ENCODE measurements at places on chromosomes 2 and 18. TPM values are rescaled to one million over a fixed set of nuclear protein-coding genes. Genes with fewer than 3 reads are reported as not detected.

GRCh38 chr2:201707753-201708152, 9.3 kb upstream of the MPP4 start:
- DNase-seq, result no peak

DNA sequence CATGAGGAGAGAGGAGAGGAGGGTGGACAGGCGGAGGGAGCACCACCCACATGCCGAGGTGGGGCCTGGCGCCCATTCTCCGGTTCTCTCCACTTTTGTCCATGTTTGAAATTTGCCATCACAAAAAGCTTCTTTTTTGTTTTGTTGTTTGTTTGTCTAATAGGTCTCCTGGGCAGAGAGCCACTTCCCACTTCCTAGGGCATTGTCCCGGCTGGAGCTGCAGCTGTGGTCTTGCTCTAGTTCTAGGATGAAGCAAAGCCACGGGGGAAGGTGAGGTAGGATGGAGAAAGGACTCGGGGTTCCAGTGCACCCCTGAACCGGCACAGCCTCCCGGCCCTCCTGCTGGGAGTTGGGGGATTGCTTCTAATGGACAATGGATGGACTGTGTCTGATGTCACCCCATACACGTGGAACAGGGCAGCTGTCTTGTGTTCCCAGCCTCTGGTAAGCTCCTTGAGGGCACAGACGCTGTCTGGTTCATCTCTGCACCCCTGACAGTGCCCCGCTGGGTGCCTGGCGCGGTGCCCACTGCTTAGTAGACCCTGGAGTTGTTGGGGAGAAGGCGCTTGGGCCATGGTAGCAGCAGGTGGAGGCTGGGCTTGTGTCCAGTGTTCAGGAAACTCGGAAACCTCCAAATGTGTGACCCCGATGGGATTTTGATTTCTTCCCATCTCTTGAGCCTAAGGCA, 278.4 kb downstream of the NDUFA10 start:
- no peak for DNase-seq

GRCh38 chr18:63160172-63160995, 159.2 kb downstream of the BCL2 start:
- DNase-seq, result no peak

Gene ALS2
- 24.7 TPM for total RNA-seq

GRCh38 chr18:10754128-10754527, 228.3 kb downstream of the NAPG start:
- DNase-seq, result no peak

GRCh38 chr2:60042023-60042422, 511.4 kb downstream of the BCL11A start:
- no peak for DNase-seq

Gene PPP3R1
- total RNA-seq, result 54.5 TPM

GRCh38 chr18:32258148-32258547, 68.3 kb downstream of the MEP1B start:
- DNase-seq, result no peak

Gene TSPYL6
- not detected for total RNA-seq

- DNase-seq, result no peak
These were observed 216.4 kb downstream of the ANKRD30B start for GRCh38 chr18:14964406-14964805.

DNA sequence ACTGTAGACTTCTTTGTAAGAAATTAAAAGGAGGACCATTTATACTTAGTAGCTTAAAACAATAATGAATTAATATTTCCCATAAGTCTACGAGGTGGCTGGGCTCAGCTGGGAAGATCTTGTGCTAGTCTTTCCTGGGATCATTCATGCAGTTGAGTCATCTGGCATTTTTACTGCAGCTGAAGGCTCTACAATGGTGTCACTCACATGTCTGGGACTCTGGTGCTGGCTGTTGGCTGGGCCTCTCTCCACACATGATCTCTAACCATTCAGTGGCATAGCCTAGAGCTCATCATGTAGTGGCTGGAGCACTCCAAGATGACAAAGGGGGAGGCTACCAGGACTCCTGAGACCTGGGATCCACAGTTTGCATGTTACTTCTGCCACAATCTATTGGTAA, 35.5 kb downstream of the CLASP1 start:
- no peak for DNase-seq

DNA sequence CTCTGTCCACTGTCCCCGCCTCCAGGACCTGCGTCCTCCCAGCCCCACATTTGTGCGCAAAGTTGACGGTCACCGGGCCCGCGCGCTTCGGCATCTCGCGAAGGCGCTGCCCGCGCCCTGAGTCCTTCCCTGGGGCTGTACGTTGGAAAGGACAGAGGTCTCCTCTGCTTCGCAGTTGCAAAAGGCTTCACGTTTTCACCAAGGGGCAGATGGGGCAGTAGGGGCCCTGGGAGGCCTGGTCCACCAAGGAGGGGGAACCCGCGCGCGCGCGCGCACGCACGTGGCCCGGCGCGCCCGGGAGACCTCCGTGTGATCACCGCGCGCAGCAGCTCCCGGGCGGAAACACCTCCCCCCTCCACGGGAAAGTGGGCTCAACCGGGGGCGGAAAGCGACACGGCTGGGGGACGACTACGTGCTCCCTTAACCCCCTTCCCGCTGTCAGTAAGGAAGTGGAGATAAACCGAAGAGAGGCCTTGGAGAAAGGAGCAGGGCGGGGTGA, 21.9 kb downstream of the TEX44 start:
- peak; percentile 64 for DNase-seq

DNA sequence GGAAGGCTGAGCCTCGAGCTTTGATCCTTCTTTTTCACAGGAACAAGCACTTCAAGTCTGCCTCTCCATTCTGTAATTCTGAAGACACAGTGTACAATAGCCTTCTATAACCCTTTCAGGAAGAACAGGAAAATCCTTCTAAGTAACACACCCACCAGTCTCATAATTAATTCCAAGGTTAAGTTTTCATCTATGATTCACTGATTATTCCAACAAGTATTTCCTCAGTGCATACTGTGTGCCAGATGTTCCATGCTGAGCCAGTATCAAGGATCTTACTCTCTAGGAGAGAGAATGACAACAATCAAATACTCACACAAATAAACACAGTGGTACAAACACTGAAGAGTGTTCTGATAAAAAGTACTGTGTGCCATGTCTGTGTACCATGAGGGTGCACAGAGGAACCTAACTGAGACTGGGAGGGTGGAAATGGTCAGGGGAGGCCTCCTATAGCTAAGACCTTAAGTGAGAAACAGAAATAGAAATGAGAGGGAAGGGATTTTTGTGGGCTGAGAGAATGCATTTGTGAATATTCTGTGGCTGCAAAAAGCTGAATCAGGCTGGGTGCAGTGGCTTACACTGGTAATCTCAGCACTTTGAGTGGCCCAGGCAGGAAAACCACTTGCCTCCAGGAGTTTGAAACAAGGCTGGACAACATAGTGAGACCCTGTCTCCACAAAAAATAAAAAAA, 7.3 kb upstream of the MTLN start:
- no peak for DNase-seq

DNA sequence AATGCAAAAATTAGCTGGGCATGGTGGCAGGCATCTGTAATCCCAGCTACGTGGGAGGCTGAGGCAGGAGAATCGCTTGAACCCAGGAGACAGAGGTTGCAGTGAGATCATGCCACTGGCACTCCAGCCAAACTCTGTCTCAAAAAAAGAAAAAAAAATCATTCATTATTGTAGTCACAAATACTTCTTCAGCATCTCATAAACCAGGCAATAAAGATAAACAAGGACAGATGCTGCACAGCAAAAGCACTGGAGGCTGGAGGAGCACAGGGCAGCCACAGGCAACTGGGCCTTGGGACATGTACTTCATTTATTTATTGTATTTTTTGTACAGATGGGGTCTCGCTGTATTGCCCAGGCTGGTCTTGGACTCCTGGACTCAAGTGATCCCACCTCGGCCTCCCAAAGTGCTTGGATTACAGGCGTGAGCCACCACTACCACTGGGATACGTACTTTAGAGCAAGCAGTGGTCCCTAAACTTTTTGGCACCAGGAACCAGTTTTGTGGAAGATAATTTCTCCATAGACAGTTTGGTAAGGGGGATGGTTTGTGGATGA, 16.8 kb upstream of the MAT2A start:
- no peak for DNase-seq

DNA sequence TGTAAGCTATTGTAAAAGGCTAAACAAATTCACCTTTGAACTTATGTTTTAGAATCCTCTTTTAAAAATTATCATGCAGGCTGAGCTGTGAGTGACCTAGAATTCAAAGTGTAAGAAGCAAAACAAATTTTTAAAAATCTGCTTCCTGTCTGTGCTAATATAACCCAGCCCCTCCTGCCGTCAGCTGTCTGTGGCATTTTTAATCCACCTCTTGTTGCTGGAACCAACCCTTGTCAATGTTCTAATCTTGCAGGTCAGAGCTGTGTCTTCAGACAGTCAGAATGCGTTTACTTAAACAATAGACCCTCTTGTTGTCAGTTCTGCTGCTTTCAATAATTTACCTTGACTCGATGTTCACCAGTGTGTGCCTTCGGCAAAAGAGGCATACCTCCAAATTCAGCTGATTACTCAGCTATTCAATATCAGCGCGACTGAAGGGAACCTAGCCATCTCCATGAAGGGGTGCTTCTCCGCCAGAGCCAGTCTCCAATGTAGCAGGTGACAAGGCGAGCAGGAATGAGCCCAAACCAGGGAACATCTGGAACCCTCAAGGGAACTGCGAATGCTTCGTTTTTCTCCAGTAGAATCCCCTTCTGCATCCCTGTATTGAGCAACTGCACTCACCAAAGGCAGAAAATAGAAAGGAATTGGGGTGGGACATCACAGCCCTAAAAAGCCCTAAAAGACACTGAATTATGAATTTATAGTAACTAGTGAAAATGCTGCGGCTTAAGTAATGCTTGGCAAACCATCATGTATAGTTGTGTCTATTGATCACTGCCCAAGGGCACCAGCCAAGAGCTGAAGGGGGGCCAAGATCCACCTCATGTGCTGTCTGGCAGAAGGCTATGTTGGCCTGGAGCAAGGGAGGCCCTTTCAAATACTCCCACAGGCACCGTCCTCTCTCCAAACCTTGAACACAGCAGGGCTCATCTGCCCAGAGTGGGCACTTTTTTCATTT, 62.5 kb downstream of the LYPD6B start:
- DNase-seq, result no peak

GRCh38 chr2:46001741-46002506, 295.3 kb upstream of the EPAS1 start:
- no peak for DNase-seq

Gene GAREM2
- total RNA-seq, result 2.0 TPM

Gene C2orf81
- total RNA-seq, result 10.0 TPM

DNA sequence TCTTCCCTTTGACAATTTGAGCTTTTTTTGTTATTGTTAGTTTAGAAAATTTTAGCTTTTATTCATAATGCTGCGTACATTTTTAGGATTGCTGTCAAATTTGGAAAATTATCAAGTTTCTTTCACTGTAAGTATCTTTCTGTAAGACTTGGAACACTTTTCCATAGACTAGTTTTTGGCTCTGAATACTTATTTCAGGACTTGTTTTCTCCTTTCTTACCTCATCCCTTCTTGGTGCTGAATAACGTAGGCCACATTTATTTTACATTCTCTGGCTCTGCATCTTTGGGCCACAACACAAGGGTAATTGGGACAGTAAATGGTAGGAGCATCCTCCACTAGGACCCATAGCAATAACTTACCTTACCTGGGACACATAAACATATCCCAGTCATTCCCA, 85.1 kb downstream of the CCDC85A start:
- DNase-seq, result no peak

- DNase-seq, result no peak
These were observed 53.4 kb downstream of the SH3RF3 start for GRCh38 chr2:109182426-109182825.

DNA sequence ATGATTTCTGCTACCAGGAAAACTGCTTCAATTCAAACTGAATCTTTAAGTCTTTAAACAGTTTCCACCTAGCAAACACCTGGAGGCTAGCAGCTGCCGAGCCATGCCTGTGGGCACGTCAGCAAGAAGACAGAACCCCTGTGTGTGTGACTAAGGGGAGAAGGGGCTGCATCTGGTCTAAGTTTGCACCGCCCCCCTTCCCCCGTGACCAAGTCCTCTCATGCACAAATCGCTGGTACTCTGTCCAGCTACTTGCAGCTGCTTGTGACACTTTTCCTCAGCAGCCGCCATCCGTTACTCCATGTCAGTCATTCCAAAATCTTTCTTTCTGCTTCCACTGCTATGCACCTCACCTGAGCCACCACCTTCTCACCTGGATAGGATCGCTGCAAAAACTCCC, 355.0 kb downstream of the SS18 start:
- DNase-seq, result no peak

- no peak for DNase-seq
These were observed 89.6 kb downstream of the NR4A2 start for GRCh38 chr2:156242874-156243273.

Gene MC4R
- 0.35 TPM for total RNA-seq

All from lower lobe of right lung (tissue), 2 donors.